Activated CD4-positive, alpha-beta T cell treated with anti-CD3 and anti-CD28 coated beads, Interleukin-10, Interleukin-2, amounts not matched to agents 100 ng/mL and 50 ng/mL, durations not matched to agents 16 hours and 8 hours (primary cell): ENCODE measurements at places on chromosomes 3 and 15.

DNA sequence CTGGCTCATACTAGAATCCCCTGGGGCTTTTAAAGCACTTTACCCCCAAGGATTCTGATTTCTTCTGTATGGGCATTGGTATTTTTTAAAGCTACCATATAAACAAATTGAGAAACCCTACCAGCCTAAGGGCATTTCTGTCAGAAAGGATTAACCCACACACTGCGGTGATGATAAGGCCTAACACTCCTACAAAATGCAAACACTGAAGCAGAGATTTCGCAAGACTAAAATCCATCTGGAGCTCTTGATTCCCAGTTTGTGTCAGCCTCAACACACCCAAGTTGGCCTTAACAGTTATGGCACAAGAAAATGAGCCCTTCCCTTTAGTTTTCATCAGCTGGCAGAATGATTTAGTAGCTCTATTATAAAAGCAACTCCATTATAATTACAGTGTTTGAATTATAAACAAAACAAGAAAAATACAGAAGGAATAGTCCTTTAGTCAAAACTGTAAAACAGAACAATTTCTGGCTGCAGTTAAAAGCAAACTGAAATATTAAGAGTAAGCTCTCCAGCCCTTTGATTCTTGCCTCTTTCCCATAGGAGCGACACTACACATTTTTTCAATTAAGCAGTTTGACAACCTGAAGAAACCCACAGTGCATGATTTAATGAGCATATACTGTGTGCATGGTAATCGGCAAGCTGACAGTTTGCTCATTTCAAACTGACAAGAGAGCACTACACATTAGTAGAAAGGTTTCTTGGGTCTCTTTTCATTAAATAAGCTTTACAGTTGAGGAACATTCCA lies 441.2 kb downstream of the FHIT start:
- no peak for DNase-seq

DNA sequence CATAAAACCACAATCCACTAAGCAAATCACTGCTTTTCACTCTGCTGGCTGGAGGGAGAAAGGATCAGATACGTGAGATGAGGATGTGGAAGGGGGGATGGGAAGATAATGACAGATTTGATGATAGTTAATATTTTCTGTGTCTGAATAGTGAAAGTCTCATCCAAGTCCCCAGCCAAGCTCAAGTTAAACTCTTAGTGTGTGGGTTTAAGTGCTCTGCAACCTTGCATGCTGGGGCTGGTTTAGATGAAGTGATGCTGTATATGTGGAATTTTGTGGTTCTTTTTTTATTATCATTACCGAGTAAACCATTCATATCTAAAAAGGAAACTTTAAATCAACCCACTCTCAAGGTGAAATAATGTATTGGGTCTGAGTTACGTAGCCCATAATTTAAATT lies 111.0 kb downstream of the TPRG1 start:
- no peak for DNase-seq

DNA sequence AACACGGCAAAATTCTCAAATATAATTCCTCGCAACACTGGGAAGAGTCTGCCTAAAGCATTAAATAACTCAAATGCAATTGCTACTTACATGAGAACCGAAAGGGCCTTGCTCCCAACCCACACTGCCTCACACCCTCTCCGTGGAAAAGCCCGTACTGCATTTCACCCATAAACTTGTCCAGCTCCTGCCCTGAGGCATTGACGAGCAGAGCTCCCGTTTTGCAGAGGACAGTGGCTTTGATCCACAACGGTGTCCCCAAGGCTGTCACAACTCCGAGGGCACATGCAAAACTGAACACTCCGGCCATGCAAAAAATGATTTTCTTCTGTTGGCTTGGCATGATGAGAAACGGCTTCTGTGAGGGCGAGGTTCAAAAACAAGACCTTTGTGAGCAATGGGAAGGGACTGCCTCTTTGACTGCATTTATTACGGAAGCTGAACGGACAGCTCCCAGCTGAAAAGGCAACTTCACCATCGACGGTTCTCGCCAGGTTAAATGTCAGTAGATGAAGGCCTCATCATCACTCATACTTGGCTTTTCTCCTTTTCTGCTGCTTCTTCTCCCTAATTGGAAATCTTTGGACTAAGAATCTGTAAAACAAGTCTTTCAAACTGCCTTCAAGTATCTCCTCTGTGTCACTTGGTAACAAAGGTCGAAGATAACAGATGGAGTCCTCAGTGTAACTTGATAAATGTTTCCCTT lies at the start of gene CLRN1:
TSS of gene CLRN1 (minus strand) at position 362 of the 706 bp plus-strand sequence. CDS start at position 343, 19 bp downstream.
- DNase-seq = no peak

DNA sequence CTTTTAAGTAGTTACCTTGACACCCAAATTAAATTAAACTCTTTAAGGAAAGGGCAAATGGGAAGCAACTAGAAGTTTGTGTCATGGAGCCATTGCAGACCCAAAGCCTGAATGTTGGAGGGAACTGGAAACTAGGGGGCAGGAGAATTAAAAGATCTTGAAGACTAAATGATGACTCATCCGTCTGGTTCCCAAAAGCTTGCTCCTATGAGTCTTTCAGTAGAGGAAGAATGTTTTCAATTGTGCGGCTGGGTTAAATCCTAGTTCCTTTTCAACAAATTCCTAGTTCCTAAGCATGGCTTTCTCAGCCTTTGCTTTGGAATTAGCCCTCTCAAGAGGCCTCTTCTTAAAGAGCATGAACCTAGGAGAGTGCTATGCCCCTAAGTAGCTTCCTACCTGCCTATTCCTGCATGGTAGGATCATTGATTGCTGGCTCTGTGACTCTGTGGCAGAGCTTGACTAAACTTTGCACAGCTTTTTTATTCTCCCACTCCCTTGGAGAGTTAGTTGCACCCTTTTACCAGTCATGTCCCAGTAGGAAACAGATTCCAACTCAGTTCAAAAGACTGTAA lies 17.7 kb downstream of the CLEC3B start:
- DNase-seq = no peak

DNA sequence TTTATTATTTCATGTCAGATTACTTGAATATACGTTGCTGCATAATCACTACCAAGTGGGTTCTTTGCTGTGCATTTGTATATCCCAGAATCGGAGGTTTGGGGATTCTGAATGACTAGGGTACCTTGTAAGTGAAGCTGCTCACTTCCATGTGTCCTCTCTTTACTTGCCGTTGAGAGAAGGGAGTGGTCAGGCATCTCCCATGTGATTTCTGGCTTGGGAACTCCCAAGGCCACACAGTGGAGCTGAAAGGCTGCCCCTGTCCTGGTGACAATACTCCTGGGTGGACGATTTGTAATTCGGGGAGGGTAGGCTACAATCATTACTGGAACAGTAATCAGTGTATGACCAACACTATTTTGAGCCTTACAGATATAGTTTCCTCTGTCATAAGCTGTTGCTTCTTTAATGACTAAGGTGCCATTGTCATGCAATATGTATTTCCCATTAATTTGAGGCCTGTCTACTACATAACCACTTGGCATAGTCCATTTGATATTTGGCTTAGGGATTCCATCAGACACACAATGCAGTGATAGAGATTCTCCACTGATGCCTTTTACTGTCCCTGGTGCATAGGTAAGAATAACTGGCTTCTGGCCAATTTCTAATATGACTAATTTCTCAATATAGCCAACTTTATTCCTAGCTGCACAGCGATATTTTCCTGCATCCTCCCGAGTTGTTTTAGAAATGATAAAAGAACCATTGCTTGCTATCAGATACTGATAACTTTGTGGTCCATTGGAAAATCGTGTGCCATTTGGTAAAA lies 24.0 kb downstream of the IGSF10 start:
- no peak for DNase-seq

- DNase-seq = no peak
Measured at GRCh38 chr3:88528494-88528893, 378.7 kb downstream of the C3orf38 start.

GRCh38 chr3:41986561-41986960 lies 24.7 kb upstream of the ULK4 start:
- DNase-seq = no peak

- no peak for DNase-seq
Measured at GRCh38 chr3:105373383-105373782, 6.7 kb downstream of the ALCAM start.

- no peak for DNase-seq
Measured at GRCh38 chr15:48086576-48086975, 34.2 kb upstream of the SLC24A5 start.

DNA sequence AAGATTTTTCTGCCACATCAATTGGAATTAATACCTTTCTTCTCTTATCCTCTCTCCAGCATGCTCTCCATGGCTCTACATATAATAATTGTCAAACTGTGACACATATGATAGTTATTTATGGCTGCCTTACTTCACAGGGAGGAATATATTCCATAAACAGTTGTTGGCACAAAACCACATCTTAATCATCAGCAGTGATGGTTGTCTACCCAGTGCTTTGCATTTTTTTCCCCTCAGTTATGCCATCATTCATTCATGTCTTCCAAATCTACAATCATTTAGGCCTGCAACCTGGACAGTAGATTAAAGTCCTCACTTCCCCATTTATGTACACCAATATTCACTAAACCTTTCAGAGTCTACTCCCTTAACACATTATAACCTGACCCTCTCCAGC lies 107.7 kb downstream of the THRB start:
- no peak for DNase-seq

- no peak for DNase-seq
Measured at GRCh38 chr3:126394179-126394976, at the start of gene CFAP100. Gene CFAP100, plus strand, starts transcription at chr3:126394909. Its CDS starts 1,092 bp downstream, at chr3:126396001.
